HuH-7 (cell line): ENCODE measurements at places on chromosomes 16 and 17.

DNA sequence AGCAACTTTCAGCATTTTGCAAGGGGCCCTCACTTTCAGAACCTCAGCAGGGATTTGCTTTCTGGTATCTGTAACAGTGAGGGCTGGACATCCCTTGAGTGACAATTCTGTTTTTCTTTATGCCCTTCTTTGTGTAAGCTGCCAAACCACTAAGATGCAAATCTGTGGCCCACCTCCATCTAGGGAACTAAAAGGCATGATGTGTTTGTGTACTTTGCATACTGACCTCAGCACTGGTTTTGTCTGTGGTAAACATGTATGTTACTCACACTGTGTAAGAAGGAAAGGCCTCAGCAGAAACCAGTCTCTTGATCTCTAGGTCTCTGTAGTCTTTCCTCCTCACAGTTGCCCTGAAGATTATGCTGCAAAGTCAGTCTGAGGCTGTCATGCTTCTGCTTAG is 396.6 kb upstream of the DYNLRB2 start:
- DNase-seq, result no peak

GRCh38 chr17:51617986-51618385 is 357.6 kb downstream of the UTP18 start:
- DNase-seq, result no peak

DNA sequence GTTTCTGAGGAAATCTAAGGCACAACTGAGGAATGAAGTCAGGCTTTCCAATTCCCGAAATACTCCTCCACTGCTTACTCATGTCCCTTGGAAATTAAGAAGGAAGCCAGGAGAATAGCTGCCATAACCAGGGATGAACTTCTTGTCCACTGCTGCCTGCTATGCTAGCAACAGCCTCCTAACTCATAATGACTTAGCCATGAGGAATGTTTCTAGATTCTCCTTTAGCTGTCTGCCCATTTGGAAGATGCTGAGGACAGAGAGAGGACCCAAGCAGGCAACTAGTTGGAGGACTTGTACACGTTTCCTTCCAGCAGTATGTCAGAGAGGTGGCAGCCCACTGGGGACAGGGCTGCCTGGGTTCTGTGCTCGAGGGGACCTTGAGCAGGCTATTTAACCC is 939 bp upstream of the CCL2 start:
- DNase-seq, result no peak

GRCh38 chr17:36812762-36813161 is 124.5 kb upstream of the LHX1 start:
- DNase-seq, result no peak

DNA sequence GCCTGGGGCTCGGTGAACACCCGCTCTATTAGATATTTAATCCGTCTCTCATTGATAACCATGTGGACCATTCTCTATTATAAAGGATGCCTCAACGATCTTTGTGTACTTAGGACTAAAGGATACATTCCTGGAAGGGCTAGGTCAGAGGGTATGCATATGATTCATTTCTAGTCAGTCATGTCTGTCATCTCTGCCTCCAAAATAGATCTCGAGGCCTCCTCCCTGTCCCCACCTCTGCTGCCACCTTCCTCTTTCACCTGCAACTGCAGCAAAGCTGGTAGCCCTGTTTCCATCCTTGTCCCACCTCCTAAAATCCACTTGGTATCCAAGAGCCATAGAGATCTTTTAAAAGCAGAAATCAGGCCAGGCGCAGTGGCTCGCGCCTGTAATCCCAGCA is 121.5 kb downstream of the KATNIP start:
- DNase-seq, result no peak

- DNase-seq, result no peak
Measured at GRCh38 chr17:75706042-75706728, 15.1 kb upstream of the ITGB4 start.

DNA sequence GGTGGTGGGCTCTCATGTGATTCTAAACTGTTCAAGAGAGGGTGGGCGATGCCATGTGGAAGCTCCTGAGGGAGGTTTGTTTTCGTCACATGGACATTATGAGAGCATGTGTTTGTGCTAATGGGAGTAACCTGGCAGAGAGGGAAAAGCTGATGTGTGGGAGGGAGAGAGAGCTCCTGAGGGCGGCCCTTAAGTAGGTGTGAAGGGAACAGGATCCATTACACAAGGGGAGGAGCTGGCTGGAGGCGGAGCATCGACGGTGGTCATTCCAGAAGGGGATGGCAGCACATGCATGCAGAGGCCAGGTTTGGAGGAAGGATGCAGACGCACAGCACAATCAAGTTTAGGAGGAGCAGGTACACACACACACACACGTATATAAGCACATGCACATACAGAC is 197.5 kb downstream of the RPTOR start:
- no peak for DNase-seq

- DNase-seq, result no peak
Measured at GRCh38 chr17:73545109-73546032, 98.9 kb downstream of the SDK2 start.

- no peak for DNase-seq
Measured at GRCh38 chr17:63519116-63519881, 3.9 kb upstream of the KCNH6 start.

- no peak for DNase-seq
Measured at GRCh38 chr17:82489117-82489516, 30.4 kb upstream of the FOXK2 start.

GRCh38 chr16:54933281-54934011 is 2.8 kb downstream of the IRX5 start:
- no peak for DNase-seq

DNA sequence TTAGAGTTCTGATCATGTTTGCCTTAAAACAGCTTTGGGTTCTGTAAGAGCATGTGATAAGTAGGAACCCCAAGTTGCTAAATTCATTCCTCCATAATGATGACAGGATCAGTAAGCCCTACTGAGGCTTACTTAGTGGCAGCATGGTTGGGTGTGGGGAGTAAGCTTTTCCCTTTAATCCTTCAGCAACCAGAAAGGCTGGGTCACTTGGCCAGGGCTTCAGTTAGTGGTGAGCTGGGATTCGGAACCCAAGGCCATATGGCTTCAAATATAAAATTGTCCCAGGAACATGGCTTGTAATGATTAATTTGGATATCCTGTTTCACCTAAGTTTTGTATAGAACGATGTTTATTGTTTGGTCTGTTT is 850 bp downstream of the GINS3 start:
- DNase-seq, result peak; percentile 31

- DNase-seq, result no peak
Measured at GRCh38 chr16:84741340-84741830, 41.6 kb downstream of the USP10 start.

GRCh38 chr16:56848029-56848936 is 16.7 kb upstream of the SLC12A3 start:
- DNase-seq, result no peak

- no peak for DNase-seq
Measured at GRCh38 chr17:16486373-16487250, 5.4 kb downstream of the LRRC75A start.

DNA sequence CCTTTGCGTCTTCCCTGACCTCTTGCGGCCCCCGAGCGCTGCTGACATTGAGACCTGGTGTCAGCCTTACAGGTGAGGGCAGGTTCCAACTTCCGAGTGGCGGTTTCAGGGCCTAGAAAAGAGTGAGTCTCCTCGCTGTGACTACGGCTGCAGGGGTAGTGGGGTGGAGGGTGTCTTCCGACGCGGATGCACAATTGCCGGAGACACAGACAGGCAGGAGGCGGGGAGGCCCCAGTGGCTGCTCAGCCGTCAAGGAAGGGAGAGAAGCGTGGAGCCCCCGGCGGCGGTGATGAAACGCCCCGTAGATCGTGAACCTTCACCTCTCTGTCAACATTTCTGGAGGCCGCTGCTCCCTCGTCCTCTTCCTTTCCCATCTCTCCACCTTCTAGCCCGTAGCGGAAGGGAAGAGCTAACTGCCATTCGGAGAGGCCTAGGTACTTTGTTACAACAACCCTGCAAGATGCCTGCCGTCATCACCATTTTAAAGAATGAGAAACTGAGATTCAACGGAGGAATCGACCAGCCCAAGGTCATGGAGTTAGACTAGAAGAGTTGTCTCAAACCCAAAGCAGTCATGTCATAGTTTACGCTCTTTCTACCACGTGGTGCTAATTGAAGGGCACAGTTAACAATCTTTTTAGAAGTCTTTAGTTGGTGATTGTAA is 485 bp downstream of the DNAJA3 start:
- peak; percentile 49 for DNase-seq

- DNase-seq, result no peak
Measured at GRCh38 chr17:2989855-2990254, 73.6 kb downstream of the OR1D5 start.

DNA sequence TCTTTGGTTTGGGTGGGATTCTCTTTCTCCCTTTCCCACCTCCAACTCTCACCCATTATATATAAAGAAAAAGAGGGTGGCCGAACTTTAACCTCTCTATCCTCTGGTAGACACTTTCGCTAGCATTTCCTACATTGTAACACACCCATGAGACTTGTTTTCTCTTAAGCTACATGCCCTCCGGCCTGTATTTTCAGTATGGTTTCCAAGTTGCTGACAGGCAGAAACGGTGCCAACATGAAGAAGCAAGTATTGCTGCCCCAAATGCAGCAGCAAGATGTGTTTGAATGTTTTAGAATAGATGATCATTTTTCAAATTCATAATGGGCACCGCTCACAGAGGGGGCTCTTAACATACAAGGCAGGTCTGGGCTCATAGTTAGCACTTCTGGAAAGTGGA is 18.7 kb upstream of the CYB5B start:
- DNase-seq, result no peak

DNA sequence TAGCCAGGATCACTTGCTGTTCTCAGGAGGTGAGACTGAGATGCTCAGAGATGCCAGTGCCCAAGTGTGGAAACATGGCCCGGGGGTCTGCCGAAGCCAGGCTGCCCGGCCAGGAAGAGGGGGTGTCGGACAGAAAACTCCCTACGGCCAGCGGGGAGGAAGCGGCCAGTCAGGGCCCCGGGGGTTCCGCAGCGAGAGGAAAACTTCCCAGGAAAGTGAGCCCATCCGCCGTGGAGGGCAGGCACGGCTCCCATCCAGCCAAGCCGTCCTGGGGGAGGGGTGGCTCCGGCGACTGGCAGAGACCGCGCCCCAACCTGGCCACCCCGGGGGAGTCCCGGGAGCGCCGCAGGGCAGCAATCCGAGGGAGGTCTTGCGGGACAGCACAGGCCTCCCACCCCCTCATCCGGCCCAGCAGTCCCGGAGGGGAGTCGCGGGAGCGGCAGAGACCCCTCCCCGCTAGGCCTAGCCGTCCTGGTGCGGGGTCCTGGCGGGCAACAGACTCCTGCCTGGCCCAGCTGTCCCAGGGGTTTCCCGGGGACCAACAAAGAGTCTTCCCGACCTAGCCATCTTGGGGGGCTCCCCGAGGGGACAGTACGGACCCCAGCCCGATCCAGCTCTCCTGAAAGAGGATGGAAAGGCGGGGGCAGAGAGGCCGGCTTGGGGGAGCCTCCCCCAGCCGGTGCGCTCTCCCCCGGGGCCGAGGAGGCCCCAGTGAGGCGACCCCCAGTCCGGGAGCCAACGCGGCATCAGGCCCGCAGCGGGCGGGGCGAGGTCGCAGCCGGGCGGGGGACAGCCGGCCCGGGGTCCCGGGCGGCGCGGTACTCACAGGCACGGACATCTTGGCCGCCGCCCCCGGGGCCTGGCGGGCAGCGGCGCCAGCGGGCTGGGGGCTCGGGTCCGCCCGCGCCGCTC is 13.8 kb upstream of the BCAR1 start:
- no peak for DNase-seq

GRCh38 chr17:38877130-38877851 is 7.4 kb downstream of the LASP1 start:
- DNase-seq, result no peak

- DNase-seq, result no peak
Measured at GRCh38 chr17:78884148-78884825, 18.7 kb downstream of the CEP295NL start.

- DNase-seq, result no peak
Measured at GRCh38 chr17:545156-545555, 169.5 kb downstream of the VPS53 start.

DNA sequence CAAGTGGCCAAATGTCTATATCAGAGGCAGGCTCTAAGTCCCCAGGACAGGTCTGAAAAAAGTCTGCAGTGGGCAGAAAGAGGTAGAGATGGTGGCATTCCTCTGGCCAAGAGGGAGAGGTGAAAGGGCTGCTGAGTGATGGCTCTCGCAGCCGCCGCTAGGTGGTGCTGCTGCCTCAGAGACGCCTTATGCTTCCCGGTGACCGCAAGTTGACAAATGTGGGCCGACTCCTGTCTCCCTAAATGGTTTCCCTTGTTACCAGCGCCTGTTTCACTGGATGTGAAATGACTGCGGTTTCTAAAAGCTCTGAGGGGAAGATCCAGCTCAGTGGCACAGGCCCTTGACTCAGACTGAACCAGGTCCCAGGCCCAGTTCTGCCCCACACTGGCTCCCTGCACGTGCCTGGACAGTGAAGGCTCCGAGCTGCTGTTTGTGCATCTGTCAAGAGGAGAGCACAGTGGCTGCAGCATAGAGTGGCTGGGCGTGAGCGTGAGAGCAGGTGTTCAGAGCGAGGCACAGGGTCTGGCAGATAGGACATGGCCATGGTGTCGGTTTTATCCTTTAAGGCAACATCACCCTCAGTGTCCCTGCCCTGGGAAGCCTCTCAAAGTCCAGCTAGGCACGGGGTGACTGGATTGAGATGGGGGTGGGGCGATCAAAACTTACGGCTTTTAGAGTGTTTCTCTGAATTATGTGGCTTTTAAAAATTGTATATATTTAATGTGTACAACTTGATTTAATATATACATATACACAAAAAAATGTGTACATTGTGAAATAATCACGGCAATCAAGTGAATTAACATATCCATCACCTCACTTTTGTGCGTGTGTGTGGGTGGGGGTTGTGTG is 19.9 kb downstream of the CLEC16A start:
- DNase-seq, result peak; percentile 71

- DNase-seq, result peak; percentile 42
Measured at GRCh38 chr17:77470800-77471733, 330.3 kb downstream of the SEC14L1 start.

DNA sequence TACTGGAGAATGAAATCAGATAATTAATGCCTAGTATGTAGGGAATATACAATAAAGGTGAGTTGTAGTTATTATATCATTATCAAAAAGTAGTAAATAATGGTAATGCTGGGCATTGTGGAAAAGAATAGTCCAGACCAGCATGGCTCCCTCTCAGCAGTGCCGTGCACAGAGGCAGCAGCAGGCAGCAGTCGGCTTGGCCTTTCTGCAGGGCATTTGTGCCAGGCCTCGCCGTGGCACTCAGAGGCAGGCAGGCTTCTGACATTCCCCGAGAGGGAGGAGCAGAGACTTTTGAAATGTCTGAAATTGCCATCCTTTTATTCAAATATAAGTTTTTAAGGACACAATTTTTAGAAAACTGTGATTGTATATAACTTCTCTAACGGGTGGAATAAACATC is 15.0 kb downstream of the KIAA0513 start:
- no peak for DNase-seq
